ENCODE measurements at places on chromosomes 4 and X.

DNA sequence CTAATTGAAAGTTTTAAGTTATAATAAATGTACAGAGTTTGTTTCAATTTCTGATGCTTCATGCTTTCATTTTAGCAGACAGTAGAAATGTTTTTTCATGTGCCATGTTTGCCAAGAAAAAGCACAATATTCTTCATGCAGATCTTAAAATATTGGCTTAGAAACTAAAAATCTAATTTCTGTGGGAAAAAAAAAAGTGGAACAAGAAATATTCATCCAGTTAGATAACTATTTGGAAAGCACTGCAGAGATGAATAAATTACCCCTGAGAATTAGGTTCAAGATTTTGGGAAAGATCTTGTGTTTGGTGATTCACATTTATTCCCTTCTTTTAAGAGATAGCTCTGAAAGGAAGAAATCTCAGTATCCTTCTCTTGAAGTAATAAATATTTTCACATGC lies 912.5 kb downstream of the C4orf33 start:
- no peak for DNase-seq

GRCh38 chr4:163072222-163072621 lies 94.5 kb downstream of the NAF1 start:
- DNase-seq = no peak

DNA sequence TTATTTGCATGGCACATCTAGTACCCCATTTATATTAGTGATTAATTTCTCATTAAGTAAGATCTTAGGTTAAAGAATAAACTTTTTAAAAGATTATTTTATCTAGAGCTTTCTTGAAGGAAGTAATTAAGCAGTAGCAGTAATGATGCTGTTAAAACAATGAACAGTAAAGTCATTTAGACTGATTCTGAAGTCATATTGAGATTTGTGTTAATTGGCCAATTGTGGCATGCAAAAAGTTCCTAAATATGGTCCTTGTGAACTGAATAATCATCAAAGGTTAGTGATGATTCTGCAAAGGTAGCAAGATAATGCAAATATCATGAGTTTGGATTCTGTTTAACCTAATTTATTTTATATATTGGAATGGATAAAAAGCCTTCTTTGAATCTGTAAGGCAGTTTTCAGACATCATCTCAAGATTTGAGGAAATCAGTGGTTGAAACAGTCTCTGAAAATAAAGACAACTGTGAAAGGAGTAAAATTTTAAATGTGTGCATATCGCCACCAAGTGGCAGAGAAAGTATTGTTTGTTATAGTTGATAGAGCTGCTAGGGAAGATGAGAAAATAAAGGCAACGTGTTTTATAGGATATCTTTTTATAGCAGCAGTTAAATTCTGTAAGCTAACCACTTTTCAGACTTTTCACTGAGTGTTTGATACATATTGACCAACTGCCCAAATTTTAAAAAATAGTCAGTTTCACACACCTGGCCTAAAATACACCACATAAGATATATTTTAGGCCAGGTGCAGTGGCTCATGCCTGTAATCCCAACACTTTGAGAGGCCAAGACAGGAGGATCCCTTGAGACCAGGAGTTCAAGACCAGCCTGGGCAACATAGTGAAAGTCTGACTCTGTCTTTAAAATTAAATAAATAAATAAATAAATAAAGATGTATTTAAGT lies 79.6 kb downstream of the CCKAR start:
- peak; percentile 44 for DNase-seq

DNA sequence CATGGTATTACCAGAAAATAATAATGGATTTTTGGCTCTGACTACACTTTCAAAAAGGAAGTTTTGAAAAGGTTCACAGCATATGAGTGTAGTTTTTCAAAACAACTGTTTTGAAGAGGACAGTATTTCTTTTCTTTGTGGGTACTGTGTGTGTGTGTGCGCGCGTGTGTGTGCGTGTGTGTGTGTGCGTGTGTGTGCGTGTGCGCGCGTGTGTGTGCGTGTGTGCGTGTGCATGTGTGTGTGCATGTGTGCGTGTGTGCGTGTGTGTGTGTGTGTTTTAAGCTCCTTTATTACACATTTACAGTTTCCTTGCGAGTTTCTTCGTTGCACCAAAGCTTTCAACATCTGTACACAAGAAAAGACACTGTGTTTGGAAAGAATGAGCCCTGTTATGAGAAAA lies 755.4 kb downstream of the SH3BGRL start:
- DNase-seq = no peak

- DNase-seq = no peak
Observed at GRCh38 chr4:139922406-139923024, 231.5 kb downstream of the MAML3 start.

DNA sequence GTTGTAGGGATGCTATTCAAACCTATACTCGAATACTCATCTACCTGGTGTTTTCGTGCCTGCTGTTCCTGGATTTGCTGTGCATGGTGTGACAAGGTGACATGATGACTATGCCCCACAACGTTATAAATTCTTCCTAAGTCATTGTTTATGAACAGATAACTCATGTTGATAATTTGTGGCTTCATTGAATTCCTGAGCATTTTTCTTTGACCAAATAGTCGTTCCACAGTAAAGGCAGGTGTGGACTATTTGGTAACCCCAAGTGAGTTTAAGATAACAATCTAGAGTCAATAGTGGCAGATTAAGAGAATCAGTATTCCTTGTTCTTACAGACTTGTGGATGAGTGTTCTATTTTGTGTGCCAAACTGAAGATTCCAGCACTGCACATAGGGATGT lies 59.9 kb downstream of the SNX25 start:
- no peak for DNase-seq

DNA sequence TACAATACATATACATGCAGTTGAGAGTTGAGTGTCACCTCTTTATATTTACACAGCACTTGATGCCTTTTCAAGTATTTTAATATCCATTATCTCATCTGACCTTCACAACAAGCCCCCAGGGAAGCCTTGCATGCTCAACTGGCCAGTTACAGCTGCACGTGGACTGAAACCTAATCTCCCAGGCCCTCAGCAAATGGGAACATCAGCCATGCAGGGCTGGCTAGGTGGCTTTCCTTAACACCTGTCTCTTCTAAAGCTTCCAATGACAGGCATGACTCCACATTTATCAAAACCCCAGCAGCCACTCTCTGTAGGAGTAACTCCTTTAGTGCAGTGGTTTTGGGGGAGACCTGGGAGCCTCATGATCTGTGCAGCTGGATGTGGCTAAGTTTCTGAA lies 56.4 kb downstream of the PHKA2 start:
- no peak for DNase-seq
